ENCODE measurements at places on chromosomes 12 and 14.

- no peak for DNase-seq
These were observed 11.1 kb downstream of the PTGES3 start for GRCh38 chr12:56676851-56677580.

DNA sequence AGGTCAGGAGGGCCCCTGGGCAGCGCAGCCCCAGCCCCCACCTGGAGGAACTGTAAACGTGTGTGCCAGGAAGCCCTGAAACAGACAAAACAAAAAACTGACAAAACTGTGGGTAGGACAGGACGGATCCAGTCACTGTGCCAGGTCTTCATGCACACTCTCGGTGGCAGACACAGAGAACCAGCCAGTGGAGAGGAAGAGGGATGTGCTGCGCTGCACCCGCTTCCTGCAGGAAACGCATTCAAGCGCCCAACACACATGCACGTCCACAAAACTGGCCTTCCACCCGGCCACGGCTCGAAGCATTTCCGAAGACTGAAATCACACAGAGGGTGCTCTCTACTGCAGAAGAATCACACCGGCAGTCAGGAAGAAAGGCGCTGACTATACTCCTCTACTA, 16.9 kb downstream of the BRF1 start:
- no peak for DNase-seq

- DNase-seq: no peak
These were observed 790 bp downstream of the NEDD1 start for GRCh38 chr12:96907671-96908422.

- DNase-seq: no peak
These were observed 265.3 kb upstream of the PLEKHG7 start for GRCh38 chr12:92437452-92437851.

- DNase-seq: no peak
These were observed 16.9 kb downstream of the PRKAB1 start for GRCh38 chr12:119684711-119685369.

- no peak for DNase-seq
These were observed 67.0 kb upstream of the ARHGAP5 start for GRCh38 chr14:32009976-32010581.

DNA sequence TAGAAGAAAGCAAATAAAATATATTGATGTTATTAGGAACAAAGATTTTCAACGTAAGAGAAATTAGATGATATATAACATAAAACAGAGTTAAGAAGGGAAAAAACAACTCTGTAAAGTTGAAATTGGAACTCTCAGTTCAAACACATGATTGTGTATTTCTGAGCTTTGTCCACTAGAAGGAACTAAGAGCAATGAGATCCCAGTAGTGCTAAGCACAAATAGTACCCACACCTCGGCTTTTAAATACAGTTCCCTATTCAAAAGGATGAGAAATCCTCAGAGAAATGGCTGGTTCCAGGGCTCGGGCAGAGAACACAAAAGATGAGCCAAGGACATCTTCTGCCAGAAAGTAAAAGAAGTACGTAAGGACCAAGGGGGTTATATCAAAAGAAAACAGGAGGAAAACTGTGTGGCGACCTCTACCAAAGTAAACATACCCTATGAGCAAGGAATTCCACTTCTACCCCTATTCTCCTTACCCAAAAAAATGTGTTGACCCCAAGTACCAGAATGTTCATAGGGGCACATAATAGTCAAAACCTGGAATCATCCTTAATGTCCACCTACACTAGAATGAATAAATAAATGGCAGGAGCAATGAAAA, 96.6 kb downstream of the SPTSSA start:
- DNase-seq: peak; percentile 8

- no peak for DNase-seq
These were observed 6.2 kb upstream of the ELK3 start for GRCh38 chr12:96187956-96188355.

GRCh38 chr14:89244720-89245119, 172.3 kb downstream of the FOXN3 start:
- no peak for DNase-seq

- DNase-seq: no peak
These were observed 52.3 kb downstream of the MVK start for GRCh38 chr12:109625749-109626377.

DNA sequence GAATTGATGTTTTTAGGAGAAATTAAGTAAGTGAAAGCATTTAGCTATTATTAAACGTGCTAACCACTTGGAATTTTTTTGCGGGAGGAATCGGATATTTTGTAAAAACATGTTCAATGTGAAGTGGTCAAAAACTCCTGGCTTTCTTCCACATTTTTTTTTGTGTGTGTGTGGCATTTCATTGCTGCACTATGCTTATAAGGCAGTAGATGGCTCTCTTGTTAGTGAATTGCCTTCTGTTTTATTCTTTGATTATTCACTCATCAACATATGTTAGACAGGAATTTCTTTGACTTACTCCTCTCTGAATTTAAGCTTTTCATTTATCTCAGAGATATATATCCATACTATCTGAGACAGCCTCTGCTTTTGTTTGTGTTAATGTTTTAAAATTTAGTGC, 71.3 kb downstream of the DERA start:
- DNase-seq: peak; percentile 24

DNA sequence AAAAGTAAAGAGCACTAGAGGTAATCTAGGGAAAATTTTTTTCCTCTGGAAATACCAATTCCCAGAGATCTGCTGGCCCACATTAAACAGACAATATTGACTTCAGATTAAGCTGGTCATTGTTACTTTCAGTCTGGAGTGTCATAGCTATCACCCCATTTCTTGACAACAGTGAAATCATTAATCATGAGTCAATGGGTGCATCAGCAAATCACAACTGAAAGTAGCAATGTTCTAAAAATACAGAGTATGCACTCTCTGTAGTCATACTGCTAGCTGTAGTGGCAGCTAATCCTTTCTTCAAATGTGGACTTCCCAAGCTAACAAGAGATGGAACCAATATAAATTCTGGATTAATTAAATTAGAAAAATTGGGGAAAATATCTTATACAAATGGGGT, 129.9 kb downstream of the CPNE8 start:
- no peak for DNase-seq

- peak; percentile 9 for DNase-seq
These were observed 23.5 kb upstream of the C12orf50 start for GRCh38 chr12:88052686-88053085.

DNA sequence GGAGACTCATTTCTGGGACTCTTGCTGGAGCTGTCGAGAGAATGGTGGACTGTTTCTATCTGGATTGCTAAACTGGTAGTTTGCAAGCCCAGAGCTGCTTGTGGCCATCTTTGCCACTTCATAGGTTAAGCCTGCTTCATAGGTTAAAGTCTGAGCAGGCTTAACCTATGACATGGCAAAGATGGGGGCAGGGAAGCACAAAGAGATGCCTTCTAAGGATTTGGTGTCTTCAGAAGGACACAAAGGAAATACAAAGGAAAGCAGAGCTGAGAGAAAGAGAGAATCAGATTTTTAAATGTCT, 78.4 kb upstream of the MAX start:
- DNase-seq: no peak

DNA sequence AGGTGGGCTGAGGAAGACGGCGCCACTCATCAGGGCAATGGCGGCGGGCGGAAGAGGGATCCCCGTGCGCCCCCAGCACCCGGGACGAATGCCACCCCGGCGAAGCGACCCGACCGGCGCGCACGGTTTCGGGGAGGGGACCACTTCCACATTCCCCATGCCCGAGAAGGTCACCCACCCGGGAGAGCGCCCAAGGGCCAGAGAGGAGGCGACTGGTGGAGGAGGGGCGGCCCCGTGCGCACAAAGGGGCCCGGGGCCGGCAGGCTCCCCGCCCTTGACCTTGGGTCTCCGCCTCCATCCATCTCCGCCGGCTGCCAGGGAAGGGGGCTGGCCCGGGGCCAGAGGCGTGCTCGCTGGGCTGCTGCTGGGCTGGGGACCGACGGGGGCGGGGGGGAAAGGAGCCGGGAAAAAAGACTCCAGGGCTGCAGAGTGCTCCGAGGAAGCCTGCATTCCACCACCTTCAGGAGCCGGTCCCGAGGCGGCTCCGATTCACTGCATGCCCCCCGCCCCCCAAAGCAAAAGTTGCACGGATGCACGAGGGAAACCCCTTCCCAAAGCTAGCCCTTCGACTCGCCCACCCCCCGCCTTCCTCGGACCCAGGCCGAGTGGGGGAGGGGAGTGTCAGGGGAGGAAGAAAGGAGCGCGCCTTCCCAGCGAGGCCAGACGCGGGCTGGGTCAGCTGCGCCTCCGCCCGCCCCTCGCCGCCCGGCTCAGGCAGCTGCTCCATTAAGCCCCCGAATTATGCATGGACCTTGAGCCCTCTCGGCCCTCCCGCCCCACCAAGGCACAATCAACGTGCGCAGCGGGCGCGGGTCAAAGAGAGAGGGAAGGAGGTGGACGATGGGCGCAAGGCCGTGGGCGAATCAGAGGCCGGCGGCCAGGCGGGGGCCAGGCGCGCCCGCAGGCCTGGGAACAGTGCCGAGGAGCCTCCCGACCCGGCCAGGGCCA, 26.2 kb downstream of the BCL11B start:
- DNase-seq: no peak

- DNase-seq: no peak
These were observed at the start of gene FAM181A for GRCh38 chr14:93926873-93927799. FAM181A (plus strand) TSS chr14:93927344; CDS start chr14:93928286, 942 bp downstream.

DNA sequence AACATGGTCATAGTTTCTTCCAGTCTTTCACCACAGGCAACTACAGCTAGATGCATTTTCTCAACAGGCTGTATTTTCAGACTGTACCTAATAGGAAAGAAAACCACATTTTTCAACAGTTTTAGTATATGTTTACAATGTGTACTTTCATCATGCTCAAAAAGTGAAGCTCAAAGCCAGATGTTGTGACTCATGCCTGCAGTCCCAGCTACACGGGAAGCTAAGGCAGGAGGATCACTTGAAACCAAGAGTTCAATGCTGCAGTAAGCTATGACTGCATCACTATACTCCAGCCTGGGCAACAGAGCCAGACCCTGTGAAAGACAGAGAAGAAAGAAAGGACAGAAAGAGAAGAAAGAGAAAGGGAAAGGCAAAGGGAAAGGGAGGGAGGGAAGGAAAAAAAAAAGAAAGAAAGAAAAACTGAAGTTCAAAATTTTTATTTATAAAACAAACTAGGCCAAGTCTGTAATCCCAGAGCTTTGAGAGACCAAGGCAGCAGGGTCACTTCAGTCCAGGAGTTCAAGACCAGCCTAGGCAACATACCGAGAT, 25.5 kb downstream of the GXYLT1 start:
- no peak for DNase-seq

- DNase-seq: no peak
These were observed 29.7 kb upstream of the TMEM179 start for GRCh38 chr14:104634138-104634760.

GRCh38 chr12:109737126-109737525, 23.5 kb downstream of the FAM222A start:
- no peak for DNase-seq

- DNase-seq: no peak
These were observed 263.3 kb downstream of the SLC16A7 start for GRCh38 chr12:59859171-59859510.

- no peak for DNase-seq
These were observed 12.6 kb downstream of the GPRC5A start for GRCh38 chr12:12903642-12904609.

GRCh38 chr12:92552412-92553108, 150.2 kb upstream of the PLEKHG7 start:
- DNase-seq: no peak

DNA sequence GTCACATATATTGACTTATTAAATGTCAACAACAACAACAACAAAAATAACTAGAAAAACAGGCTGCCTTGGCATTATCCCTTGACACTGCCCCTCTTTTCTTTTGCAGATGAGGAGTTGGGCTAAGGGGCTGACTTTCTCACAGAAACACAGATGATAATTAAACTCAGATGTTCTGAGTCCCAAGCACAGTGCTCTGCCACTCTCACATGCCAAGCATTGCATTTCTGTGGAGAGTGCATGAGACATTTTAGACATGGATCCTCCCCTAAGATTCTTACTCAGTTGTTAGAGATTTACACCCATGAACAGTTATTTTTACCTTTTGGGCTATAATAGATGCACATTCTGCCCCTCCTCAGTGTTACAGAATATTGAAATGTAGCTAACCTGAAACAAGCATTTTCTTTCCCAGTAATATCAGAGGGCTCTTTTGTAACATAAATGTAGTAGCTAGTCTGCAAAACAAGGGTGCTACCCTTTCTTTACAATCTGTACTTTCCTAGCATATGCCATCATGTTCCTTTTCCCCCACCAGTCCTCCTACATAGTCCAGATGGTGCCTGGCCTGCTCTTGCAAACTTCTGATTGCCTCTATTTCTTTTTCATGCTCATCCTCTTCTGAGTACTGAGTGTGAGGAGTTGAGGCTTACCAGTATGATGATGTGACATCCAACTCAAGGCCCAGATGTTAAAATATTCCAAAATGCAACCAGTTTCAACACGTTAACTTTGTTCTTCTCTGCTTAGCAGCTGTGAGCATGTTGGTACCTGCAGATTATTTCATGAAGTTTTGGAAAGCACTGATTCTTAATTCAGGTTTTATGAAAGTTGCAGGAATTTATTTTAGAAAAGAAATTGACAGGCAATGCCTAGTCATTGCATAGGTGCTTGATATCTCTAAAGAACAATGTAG, 125.0 kb upstream of the ATP2B1 start:
- no peak for DNase-seq

GRCh38 chr12:116101991-116102390, 175.5 kb downstream of the MED13L start:
- DNase-seq: no peak

DNA sequence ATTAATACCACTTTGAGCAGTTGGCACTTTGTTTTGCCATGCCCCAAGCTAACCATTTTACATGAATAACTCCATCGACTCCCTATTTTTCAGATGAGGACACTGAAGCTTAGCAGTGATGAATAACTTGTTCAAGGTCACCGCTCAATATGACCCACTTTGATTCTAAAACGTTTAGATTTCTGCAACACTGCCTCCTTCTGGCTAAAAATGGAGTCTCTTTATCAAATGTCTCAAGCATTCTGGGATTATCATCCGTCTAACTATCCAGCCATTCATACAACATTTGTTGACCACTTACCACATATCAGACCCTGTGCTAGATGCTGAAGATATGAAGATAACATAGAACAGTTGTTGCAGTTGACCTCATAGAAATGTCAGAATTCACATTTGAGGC, 298.0 kb downstream of the PPFIA2 start:
- no peak for DNase-seq

DNA sequence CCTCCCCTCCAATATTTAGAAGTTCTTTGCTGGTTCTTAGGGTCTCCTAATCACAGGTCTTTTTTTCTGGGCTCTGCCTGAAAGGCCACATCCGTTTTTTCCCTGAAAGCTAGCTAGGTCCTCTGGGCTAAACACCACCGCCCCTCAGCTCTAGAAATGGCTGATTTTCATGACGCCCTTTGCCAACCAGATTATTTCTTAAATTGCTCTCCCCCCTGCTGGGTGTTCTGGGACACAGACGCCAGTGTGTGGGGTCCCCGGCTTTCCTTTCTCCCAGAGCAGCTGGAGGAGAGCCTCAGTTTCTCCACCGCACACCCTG, 45.3 kb upstream of the ATP23 start:
- no peak for DNase-seq

DNA sequence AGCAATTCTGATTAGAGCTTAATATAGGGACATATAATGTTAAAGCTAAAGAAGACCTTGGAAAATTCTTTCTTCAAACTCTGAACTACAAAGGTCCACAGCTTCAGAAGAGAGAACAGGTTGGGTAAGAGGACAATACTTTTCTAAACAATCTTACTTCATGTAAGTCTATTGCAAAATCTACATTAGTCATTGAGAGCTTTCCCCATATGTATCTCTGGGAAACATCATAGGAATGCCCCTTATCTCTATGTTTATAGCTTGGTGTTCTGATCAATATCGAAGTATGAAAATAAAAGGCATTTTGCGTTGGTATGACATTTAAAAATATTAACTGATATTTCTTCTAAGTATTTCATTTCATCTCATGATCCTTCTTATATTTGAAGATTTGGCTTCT, 962.6 kb downstream of the AACS start:
- DNase-seq: no peak

- peak; percentile 91 for DNase-seq
These were observed 269.7 kb downstream of the RAD51B start for GRCh38 chr14:68089146-68089731.
